ENCODE measurements at places on chromosomes 2 and 18. TPM values are rescaled to one million over a fixed set of nuclear protein-coding genes. Genes with fewer than 3 reads are reported as not detected.

The MROH2A gene
- not detected for total RNA-seq

The SLC23A3 gene
- 0.65 TPM for total RNA-seq

The CD8A gene
- total RNA-seq = not detected

The TTL gene
- 36.3 TPM for total RNA-seq

The TMEFF2 gene
- under 0.01 TPM for total RNA-seq

The ANKRD30BL gene
- not detected for total RNA-seq

The GYPC gene
- 1.5 TPM for total RNA-seq

The SPDYA gene
- total RNA-seq = 0.32 TPM

The EHD3 gene
- total RNA-seq = 7.9 TPM

The MRPL19 gene
- total RNA-seq = 69.8 TPM

The COL4A3 gene
- total RNA-seq = not detected

The POTEC gene
- not detected for total RNA-seq

The GALNT3 gene
- 0.32 TPM for total RNA-seq

The SLC30A3 gene
- 0.32 TPM for total RNA-seq

The AFG3L2 gene
- 57.5 TPM for total RNA-seq

The LRATD1 gene
- total RNA-seq = not detected

The AGXT gene
- not detected for total RNA-seq

The KANSL3 gene
- total RNA-seq = 22.3 TPM

The C2orf66 gene
- not detected for total RNA-seq

The PRKCE gene
- 46.8 TPM for total RNA-seq

The TXNDC2 gene
- not detected for total RNA-seq

The TMEM17 gene
- total RNA-seq = 1.3 TPM

The DPP4 gene
- 69.3 TPM for total RNA-seq

The NYAP2 gene
- not detected for total RNA-seq

The TOGARAM2 gene
- total RNA-seq = not detected

The CIB4 gene
- total RNA-seq = not detected

The PPM1G gene
- 148 TPM for total RNA-seq

The ATAD2B gene
- 10.1 TPM for total RNA-seq

The C2orf78 gene
- total RNA-seq = not detected

The OSBPL6 gene
- 0.97 TPM for total RNA-seq

The ABCG8 gene
- total RNA-seq = not detected

The RNF152 gene
- total RNA-seq = 18.8 TPM

The RMDN2 gene
- total RNA-seq = 3.2 TPM

The BOLL gene
- not detected for total RNA-seq

The ALK gene
- not detected for total RNA-seq

The ALPP gene
- not detected for total RNA-seq

The COL4A4 gene
- not detected for total RNA-seq

The PLB1 gene
- 0.30 TPM for total RNA-seq

The NCKAP5 gene
- 2.9 TPM for total RNA-seq

The CABLES1 gene
- 14.6 TPM for total RNA-seq

The FAP gene
- total RNA-seq = 7.1 TPM

The RANBP2 gene
- total RNA-seq = 77.6 TPM

The VSNL1 gene
- 0.76 TPM for total RNA-seq

The C2orf72 gene
- not detected for total RNA-seq

The C2orf81 gene
- 0.46 TPM for total RNA-seq

The SCYGR4 gene
- not detected for total RNA-seq

The TTC39C gene
- total RNA-seq = 2.3 TPM

The ATRAID gene
- total RNA-seq = 156 TPM

The ACTG2 gene
- total RNA-seq = 0.32 TPM

The GNAL gene
- total RNA-seq = 0.15 TPM

The SLC39A10 gene
- 50.2 TPM for total RNA-seq

The ZNF513 gene
- total RNA-seq = 5.8 TPM

The TNS1 gene
- 19.8 TPM for total RNA-seq
